ENCODE measurements at places on chromosomes 12 and 14. TPM values are rescaled to one million over a fixed set of nuclear protein-coding genes. Genes with fewer than 3 reads are reported as not detected.
A peak's percentile ranks its signal among the peaks of the same experiment; 100 is the strongest.

SLC6A13 gene
- 0.54 TPM for polyA plus RNA-seq

PRH2 gene
- 2.6 TPM for polyA plus RNA-seq

MMP17 gene
- 140 TPM for polyA plus RNA-seq

SOAT2 gene
- not detected for polyA plus RNA-seq

DCN gene
- polyA plus RNA-seq, result not detected

- DNase-seq, result no peak
Measured at GRCh38 chr12:94073441-94074051, 74.8 kb upstream of the PLXNC1 start.

DNA sequence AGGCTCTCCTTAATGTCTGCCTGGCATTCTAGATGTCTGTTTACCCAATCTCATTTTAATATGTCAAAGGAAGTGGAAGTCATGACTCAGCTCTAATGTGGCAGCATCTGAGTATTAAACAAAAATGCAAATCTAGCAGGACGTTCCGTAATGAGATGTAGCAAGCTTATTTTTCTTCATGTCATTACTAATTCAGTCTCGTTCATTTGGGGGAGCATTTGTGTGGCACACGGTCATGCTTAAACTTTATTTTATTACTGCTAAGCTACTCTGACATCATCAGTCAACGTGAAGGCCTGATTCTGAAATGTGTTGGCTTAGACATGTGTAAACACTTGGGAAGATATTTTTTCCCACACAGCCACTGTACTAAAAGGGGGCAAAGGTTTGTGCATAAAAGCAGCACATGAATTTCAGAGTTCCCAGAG is 326.7 kb upstream of the TMPO start:
- DNase-seq, result no peak

PLEKHD1 gene
- polyA plus RNA-seq, result 0.16 TPM

DNA sequence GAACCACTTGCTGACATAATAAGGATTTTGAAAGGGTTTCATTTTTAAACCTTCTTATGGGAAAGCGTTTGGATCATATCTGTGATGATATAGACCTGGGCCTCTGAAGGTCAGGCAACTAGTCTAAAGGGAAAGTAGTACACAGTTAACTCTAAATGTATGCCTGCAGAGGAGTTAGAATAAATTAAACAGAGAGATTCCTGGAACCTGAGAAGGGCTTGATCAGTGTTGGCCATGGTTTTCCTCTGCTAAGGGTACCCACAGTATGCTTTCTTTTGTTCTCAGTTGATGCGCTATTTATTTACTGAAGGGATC is 14.4 kb upstream of the POLR3B start:
- DNase-seq, result no peak

- DNase-seq, result no peak
Measured at GRCh38 chr12:52038447-52038846, 12.8 kb upstream of the NR4A1 start.

GRCh38 chr14:50057331-50057730 is 59.0 kb downstream of the VCPKMT start:
- DNase-seq, result no peak

DNA sequence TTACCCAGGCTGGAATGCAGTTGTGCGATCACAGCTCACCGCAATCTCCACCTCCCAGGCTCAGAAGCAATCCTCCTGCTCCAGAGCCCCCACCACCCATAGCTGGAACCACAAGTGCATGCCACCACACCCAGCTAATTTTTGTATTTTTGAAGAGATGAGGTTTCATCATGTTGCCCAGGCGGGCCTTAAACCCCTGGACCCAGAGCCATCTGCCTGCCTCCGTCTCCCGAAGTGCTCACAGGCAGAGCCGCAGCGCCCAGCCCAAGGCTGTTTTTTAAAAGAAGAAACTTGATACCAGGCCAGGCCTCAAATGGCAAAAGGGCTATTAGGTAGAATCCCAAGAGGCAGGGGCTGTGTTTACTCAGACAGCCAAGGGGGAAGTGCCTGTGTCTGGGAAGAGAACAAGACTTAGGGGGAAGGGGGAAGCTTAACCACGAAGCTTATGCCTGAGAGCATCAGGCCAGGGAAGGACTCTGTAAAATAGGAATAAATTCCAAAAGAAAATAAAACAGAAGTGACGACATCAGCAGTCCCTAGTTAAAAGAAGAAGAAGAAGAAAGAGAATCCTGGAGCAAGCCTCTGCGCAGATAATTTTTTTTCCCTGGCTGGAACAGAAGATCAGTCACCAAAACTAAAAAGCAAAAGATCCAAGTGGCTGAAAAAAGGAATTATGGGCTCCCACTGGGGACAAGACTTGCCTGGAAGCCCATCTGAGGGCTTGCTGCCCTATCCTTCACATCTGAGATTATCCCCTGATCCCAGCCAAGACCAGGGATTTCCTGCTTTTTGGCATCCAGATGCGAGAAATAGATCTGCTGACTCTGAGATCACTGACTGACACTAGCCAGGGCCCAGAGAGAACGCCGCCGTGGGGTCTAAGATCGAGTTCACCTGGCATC is 170.5 kb downstream of the NDUFA12 start:
- no peak for DNase-seq

DNA sequence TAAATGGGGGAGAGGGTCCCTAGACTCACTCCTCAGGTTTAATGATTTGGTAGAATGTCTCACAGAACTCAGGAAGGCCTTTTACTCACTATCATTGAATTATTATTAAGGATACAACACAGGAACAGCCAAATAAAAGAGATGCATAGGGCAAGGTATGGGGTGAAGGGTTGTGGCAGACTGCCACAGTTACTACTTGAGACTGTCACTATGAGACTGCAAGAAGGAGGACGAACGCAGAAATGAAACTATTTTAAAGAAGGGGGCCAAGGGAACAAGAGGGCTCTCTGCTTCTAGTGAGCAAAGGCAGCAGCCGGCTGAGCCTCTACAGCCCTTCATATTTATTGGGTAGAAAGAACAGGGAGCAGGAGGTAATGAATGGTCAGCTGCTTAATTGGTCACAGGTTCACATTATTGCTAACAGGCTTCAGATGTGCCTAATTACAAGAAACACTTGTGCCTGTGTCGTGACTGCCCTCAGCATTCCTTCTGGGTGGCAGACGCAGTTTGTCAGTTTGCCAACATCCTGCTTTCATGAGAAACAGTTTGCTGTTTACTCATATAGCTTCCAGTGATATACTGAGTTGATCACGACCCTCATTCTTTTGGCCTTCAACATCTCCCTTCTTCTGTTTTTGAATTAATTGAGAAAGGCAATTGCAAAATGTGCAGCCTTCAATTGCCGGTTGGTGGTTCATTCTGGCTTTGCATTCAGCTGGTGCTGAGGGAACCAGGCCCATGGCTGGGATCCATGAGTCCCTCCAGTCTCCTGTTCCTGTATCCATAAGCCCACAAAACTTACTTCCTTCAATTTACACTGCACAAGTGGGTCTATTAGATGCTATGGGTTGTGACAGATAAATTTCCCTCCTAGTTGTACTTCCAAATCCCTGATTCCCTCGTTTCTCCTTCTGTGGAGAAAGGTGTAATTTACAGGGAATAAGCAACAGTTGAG is 82.8 kb upstream of the PLEKHG7 start:
- DNase-seq, result no peak

PCNX4 gene
- polyA plus RNA-seq, result 13.7 TPM

CPNE6 gene
- polyA plus RNA-seq, result 0.10 TPM

DNA sequence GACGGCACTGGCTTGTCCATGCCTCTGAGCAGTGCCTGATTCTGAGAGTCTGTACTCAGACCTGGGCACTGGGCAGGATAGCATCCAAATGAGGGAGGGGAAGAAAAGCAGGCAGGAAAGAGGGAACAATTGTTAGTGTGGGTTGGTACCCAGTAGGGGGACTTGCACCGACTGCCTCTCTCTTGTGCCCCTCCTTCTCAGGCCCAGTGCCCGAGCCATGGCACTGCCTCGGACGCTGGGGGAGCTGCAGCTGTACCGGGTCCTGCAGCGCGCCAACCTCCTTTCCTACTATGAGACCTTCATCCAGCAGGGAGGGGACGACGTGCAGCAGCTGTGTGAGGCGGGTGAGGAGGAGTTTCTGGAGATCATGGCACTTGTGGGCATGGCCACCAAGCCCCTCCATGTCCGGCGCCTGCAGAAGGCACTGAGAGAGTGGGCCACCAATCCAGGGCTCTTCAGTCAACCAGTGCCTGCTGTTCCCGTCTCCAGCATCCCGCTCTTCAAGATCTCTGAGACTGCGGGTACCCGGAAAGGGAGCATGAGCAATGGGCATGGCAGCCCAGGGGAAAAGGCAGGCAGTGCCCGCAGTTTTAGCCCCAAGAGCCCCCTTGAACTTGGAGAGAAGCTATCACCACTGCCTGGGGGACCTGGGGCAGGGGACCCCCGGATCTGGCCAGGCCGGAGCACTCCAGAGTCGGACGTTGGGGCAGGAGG is 2.2 kb downstream of the NAB2 start:
- DNase-seq, result peak; percentile 22

TMEM233 gene
- not detected for polyA plus RNA-seq

SLC4A8 gene
- polyA plus RNA-seq, result 3.1 TPM

- peak; percentile 87 for DNase-seq
Measured at GRCh38 chr12:42238240-42239140, at the start of gene YAF2. YAF2 (minus strand) TSS chr12:42238248; CDS start chr12:42238180, 68 bp downstream.

RPS6KL1 gene
- 0.52 TPM for polyA plus RNA-seq

DHRS2 gene
- not detected for polyA plus RNA-seq

USP44 gene
- 1.7 TPM for polyA plus RNA-seq

DNA sequence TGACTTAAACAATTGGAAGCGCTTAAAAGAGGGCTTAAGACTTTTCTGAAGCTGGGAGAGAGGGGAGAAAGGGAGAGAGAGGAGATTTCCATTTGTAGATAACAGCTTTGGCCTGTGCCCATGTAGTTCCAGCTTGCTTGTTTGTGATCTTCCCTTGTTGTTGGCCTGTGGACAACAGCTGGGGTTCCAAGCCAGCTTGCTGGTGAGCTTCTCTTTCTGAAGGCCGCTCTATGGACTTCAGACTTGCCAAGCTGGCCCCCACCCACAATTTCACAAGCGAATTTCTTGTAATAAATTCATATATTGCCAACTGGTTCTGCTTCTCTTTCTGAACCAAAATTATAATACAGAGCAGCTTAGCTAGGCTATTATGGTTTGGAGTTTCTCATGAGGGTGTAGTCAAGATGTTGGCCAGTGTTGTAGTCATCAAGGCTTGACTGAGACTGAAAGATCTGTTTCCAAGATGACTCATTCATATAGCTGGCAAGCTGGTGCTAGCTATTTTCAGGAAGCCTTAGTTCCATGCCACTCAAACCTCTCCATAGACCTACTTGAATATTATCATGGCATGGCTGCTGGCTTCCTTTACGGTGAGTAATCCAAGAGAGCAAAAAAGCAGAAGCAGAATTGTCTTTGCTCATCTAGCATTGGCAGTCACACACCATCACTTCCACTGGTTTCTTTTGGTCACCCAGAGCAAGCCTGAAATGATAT is 89.4 kb downstream of the ATP23 start:
- DNase-seq, result no peak

GRCh38 chr12:52165096-52165855 is 26.5 kb downstream of the KRT80 start:
- no peak for DNase-seq

DNA sequence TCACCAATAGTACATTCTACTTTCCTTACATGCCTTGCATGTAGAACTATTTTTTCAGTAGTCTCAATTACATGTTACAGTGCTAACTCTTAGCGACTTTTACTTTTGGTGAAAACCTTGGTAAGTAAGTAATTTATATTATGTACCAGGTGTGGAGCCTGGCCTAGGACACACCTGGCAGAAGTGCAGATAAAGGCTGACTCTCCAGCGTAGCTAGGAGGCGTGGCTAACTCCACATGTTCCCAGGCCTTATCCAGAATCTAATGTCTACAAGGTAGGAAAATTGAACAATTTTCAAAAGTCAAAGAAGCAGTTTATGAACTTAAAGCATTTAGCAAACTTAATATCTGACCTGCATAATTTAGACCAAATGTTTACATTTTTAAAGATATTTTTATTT is 157.4 kb downstream of the DHRS2 start:
- DNase-seq, result no peak

TESPA1 gene
- 9.5 TPM for polyA plus RNA-seq

KLRD1 gene
- 0.55 TPM for polyA plus RNA-seq

DNA sequence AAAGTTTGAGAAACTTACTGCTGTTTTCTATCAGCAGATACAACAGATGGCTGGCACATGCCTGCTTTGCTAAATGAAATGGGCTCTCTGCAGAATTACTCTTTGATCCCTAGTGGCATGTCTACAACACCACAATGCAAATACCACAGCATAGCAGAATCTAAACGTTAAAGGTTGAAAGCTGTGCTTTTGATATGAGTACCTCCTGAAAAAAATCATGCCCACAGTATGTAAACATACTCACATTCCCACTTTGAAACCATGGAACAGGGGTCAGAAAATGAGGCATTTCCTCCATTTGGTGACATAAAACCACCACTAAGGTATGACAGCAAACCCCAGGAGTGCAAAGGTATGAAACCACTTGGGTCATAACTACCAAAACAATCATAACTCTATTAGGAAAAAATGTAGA is 7.5 kb downstream of the WIF1 start:
- no peak for DNase-seq

LRRC9 gene
- polyA plus RNA-seq, result not detected

GRCh38 chr12:122528992-122529391 is 1.9 kb downstream of the KNTC1 start:
- DNase-seq, result no peak

DNA sequence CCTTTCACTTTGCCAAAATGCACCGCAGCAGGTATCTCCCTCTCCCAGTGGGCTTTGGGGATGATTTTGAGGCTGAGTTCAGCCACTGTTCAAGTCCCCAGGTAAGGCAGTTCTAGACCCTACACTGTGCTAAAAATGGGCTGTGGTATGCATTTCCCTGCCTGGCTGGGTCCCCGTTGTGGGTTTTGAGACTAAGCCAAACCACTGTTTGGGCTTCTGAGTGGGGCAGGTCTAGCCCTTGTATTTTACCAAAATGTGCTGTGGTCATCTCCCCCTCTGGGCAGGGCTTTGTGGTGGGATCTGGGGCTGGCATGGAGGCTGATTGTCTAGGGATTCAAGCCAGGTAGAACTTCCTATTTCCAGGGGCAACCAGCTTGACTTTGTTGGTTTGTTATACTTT is 13.6 kb upstream of the OR4Q3 start:
- DNase-seq, result no peak

GRCh38 chr12:114710151-114710550 is 26.2 kb upstream of the TBX3 start:
- no peak for DNase-seq

DNA sequence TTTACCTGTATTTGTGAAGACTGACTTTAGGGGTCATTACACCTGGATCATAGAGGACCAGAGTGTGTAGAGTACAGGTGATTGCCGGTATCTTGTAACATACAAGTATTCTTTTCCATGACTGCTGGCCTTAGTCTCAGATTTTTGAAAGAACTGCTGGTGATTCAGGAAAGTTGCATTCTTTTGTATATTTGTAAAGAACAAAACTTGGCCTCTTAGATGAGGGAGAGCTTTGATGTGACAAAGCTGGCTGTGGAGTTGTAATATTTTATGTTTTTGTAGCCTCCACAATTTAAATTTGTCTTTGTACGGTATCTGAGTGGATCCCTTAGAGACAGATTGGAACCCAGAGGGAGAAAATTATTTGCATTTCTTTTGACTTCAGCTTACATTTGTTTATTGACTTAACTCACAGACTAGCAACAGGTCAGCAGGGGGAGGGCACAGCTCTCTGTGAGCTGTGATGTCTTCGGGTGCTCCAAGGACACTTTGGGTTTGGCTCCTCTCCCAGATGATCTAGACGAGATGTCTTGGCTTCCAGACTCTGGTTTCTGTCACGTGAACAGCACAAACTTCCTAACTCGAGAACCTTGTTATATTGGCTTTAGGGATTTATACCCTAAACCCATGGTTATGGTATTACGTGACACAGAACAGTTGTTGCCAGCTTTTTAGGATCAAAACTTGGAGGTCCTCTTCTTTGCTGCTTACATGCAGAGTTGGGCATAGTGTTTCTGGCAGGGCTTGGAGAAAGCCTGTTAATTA is 65.9 kb downstream of the DAAM1 start:
- DNase-seq, result no peak

- peak; percentile 35 for DNase-seq
Measured at GRCh38 chr14:64760146-64760755, 56.0 kb downstream of the PLEKHG3 start.

Data from B cell (primary cell).